A549 (cell line): ENCODE measurements at places on chromosomes 5 and 9.

DNA sequence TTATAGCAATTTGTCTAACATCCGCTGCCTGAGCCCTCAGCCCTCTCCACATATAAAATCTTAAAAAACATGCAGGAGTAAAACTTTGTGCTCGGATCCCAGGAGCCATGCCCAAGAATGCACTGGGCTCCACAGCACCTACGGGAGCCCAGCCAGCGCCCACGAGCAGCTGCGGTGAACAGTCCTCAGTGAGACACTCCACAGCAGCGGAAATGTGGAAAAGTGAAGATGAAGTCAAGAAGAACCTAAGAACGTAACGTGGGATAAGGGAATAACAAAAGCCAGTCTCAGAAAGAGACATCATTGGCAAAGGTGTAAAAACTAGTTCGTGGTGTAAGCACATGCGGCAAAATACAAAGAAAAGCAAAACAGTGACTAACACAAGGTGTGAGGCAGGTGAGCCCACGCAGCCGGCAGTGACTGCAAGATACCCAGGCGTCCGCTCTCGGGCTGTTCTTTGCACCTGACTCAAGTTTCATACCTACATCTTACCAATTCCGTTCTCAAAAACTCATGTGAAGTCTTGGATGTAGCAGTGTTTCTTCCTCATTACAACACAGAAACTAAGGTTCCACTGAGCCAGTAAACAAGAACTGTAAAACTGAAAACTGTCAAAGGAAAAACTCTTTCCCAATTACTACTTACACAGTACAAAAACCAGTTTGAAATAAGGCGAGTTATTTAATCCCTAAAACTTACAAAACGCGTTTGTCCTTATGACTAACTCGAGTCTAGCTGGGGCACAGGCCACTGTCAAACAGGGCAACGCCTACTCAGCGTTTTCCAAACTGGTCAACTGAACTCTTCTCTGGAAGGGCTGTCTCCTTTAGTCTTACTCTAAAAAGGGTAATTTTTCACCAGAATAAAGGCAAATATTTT, 1.7 kb downstream of the CAMSAP1 start:
- DNase-seq: no peak

- DNase-seq: no peak
These were observed 202.4 kb upstream of the ZNF618 start for GRCh38 chr9:113673726-113674125.

DNA sequence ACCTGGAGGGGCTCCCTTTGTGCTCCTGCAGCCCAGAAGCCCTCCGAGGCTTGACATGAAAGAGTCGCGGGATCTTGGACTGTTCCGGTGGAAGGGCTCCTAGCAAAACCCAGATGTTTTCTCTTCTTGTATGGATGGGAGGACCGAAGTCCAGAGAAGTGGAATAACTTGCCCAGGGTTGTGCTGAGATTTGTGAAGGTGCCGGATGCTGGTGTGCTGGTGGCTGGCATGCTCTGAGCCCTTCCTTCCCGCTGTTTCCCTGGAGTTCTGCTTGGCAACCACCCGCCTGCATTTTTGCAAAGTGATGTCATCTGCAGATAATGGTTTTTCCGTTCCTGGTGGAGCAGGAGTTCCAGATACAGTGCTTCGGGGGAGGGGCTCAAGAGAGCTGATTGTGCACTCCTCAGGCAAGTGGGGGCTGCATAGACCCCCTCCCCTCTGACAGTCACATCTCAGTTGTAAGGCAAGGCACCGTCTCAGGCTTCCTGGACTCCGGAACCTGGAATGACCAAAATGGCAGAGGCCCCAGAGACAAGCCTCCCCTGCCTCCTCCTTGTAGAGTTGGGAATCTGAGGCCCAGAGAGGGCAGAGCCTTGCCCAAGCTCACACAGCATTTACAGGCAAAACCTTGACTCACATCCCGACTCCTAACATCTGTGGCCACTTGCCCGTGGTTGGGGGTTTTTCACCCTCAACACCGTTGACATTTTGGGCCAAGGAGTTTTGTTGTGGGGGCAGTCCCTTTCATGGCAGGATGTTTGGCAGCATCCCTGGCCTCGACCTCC, 157.0 kb downstream of the RGS3 start:
- DNase-seq: peak; percentile 86

GRCh38 chr9:81519816-81520495, 169.4 kb downstream of the TLE1 start:
- DNase-seq: no peak

DNA sequence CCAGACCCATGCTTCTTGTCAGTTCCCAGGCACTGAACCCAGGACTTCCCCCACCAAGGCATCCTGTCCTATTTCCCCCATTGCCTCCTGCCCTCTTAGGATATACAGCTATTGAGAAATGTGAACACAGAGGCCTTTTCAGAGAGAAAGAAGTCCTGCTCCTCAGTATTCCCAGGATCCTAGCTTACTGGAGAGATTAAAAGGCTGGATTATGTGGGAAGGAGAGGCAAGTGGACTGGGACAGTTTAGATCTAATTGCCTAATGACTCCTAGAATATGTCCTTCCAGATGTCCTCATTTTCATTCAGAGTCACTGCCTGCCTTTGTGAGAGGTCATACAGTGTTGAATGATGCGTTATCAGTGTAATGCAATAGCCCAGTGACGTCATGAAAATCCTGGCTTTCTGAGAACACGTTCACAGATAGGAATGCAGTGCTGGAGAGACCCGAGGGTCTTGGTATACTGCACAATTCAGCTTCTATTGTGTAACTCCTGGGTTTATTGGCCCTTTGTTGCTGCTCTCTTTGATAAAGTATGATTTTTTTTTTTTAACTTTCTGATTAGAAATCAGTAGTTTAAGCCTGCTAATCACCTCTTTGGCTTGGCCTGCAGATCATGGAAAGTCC, 26.2 kb downstream of the WWC1 start:
- DNase-seq: peak; percentile 98
